Bone marrow (tissue), 2 donors: ENCODE measurements at places on chromosomes 3 and 15.

DNA sequence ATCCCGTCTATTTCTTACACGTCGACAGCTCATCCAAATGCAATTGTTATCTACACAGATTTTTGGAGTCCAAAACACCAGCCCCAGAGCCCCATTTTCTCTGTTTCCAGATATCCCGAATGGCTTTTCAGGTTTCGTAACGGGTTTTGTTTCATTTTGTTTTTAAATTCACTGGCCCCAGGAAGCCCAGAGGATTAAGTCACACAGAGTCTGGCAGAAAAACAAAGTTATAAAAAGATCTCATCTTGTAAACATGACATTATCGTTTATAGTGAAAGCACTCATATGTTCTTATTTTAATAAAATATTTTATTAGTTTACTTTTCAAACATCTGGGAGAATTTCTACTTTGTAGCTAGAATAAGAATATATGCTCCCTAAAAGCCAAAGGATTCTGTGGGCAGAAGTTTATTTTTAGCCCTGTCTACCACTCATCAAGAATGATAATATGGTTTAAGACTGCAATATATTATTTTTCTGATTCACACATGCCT, 149.3 kb upstream of the SLC2A2 start:
- no peak for DNase-seq

- no peak for DNase-seq
Observed at GRCh38 chr15:80876348-80876674, 97.1 kb downstream of the CEMIP start.

DNA sequence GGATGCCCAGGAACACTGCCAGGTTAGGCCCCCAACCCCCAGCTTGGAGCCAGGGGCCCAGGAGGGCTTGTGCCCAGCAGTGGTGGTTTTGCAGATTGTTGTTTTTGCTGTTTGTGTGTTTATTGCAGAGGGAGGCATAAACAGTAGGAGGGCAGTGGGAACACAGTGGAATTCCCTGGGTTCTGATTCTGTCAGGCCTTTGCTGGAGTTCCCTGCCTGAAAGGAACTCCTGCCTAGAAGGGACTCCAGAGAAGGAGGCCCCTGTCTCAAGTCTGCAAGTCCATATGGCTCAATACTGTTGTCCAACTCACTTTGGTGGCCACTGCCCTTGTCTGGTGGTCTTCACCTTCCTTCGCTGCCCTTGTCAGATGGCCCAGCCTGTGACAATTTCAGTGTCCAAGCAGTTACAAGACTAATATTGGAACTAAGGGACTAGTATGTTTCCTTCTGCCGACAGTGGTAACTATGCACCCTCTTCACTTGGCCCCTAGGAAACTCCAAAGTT, 47.4 kb upstream of the RAB6B start:
- DNase-seq: no peak

- no peak for DNase-seq
Observed at GRCh38 chr3:32872487-32873382, 54.9 kb downstream of the TRIM71 start.

DNA sequence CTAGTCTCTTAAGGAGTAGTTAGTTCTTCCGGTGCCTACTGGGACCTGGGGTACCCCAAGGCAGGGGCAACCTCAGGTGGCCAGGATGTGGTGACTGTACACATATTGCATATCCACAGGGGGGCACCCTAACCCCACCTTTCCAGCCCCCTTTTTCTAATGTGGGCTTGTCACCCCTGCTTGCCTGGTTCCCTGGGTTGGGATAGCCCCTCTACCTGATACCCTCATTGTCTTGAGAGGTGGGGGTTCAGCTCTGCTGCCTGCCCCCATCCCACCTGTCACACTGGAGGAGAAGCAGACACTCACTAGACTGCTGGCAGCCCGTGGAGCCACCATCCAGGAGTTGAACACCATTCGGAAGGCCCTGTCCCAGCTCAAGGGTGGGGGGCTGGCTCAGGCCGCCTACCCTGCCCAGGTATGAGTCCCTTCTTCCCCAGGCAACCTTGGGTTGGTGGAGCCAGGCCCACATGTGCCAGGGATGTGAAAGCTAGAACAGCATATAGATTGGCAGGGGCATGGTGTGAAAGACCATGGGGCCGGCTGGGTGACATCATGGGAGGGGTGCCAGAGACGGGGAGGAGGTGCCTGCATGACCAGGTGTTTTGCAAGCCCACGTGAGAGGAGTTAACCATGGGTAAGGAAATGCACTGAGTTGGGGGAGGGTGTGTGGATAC, 4.0 kb downstream of the GLYCTK start:
- peak; percentile 27 for DNase-seq

- no peak for DNase-seq
Observed at GRCh38 chr3:126865736-126866135, 117.2 kb upstream of the PLXNA1 start.

- no peak for DNase-seq
Observed at GRCh38 chr3:15040844-15041243, 24.3 kb downstream of the MRPS25 start.

GRCh38 chr3:189270248-189270832, 98.6 kb downstream of the TPRG1 start:
- DNase-seq: no peak

DNA sequence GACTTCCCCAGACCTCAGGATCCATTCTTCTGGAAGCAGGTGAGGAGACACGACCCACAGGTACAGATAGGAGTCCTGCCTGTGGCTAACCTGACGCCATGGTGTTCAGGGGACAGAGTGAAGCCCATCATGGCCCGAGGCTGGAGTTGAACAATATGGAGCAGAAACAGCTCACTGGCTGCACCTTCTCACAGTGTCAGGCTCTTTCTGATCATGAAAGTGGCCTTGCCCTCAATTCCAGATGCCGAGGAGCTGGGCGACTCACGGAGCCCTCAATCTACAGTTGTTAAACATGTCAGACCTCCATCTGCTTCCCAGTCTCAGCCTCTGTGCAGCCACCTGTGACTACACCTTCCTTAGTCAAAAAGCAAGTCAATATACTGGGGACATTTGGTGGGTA, 110.8 kb upstream of the SMAD3 start:
- DNase-seq: no peak

GRCh38 chr3:72036899-72037298, 252.0 kb upstream of the PROK2 start:
- DNase-seq: no peak

DNA sequence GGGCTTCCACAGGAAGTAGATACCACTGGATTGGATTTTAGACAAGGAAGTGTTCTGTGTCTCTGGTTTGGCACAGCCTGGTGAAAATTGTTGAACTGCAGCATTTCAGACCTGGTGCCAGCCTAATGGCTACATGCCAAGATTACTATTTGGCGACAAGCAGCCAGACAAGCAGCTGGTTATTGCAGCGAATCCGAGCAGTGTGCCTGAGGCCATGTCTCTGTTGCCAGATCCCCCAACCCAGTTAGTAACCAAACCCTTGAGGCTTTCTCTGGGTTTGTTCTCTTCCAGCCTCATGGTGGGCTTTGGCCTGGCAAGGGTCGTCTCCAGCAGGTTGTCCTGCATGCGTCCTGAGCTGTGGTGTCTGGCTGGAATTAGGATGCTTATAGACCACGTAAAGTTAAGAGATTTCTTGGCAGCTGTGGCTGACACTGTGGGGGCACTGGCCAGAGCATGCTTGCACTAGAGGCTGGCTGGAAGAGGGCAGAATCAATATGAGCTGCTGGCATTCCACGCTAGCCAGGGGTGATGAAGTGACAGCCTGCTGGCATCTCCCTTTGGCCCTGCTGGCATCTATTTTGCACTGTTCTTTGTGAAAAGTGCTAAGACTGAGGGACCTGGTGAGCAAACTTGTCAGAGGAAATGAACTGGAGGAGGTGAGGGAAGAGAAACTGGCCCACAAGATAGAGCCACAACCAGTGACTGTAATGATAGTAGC, 172.6 kb downstream of the RBMS3 start:
- DNase-seq: no peak

DNA sequence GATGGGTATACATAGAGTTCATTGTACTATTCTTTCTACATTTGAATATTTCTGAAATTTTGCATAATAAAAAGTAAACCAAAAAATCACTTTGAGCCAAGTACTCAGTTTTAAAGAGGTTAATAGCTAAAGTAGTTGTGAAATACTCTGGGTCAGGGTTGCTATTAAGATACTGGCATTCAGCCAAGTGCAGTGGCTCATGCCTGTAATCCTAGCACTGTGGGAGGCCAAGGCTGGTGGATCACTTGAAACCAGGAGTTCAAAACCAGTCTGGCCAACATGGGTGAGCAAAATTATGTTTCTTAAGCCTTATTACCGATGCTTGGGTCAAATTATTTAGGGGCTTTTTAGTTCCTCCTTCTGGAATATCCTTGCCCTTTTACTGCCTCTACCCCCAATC, 122.0 kb upstream of the MELTF start:
- DNase-seq: no peak

DNA sequence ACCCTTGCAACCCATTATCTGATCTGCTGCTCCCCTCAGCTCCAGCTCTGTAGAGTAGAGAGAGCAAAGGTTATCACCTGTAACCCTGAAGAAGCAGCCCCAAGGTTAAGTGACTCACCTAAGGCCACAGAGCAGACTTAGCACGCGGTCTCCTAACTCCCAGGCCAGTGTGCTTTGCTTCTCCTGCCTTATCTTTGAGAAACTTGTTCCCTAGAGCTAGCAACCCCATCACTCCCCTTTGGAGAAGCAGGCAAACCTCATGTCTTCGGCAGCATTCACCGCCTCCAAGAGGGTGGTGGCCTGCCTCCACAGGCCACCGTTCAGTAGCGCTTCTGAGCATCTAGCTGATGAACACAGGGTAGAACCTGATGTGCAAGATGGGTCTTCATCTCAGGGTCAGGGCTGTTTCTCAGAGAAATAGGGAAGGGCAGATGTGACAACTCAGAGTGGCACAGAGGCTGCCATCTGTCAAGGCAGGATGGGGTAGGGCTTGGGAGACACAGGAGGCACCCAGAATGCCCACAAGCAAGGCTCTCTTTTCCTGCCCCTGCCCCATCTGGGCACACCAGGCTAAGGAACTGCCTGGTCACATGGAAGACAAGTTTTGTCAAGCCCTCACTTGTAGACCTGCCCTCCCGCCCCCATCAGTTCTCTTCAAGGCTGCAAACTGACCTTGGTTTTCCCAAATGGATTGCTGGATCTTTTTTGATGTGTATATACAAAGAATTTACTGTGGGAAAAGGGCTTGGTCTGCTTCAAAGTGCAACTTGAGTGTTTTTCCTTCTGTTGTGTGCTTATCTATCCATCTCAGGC, 34.9 kb upstream of the CLK3 start:
- no peak for DNase-seq

- DNase-seq: no peak
Observed at GRCh38 chr3:13587442-13587841, 38.5 kb downstream of the FBLN2 start.

DNA sequence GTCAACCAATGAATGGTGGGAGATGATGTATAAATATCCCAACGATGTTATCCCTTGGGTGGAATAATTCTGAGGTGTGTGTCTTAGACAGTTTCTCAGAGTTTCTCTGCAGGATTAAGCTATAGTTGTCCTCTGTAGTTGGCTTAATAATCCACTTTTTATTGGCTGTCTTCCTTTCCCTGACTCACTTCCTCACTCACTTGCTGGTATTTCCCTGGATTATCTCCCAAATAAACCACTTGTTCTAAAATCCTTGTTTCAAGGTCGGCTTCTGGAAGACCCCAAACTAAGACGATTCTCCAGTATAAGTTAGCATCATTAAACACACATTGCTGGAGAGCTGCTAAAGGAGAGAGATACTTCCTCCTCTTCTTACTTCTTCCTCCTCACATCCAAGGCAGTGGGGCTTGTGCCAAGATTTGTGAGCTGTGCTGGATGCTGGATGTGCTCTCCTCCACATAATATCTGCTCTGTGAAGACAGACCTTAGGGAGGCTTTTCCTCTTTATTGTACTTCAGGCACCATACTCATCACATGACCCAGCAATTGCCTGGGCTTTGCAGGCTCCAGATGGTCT, 22.5 kb upstream of the ROPN1 start:
- DNase-seq: no peak

DNA sequence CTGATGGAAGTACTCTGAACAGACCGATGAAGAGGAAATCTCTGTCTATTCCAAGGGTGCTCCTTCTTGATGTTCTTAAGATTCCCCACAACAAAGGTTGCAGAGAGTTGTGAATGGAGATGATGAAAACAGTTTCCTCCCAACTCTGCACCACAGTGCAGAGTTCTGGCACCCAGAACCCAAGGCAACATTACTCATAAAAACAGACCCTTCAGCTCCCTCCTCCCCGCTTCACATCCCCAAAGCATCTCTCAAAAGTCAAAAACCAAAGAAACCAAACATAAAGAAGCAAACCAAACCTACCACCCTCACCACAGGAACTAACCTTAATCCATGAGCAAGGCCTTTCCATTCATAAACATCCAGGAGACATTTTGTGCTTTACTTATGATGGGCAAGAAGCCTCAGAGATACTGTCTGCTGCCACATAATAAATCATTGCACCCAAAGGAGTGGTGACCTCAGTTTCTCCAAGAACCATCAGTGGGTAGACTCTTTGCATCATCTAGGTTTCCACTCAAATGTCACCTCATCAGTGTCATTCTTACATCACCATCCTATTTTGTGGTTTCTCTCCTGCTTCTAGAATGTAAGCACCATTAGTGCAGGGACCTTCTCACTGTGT, 13.2 kb downstream of the PCOLCE2 start:
- no peak for DNase-seq

- no peak for DNase-seq
Observed at GRCh38 chr3:152255290-152255689, 13.4 kb upstream of the MBNL1 start.

GRCh38 chr15:53197426-53197839, 407.3 kb upstream of the ONECUT1 start:
- peak; percentile 61 for DNase-seq

DNA sequence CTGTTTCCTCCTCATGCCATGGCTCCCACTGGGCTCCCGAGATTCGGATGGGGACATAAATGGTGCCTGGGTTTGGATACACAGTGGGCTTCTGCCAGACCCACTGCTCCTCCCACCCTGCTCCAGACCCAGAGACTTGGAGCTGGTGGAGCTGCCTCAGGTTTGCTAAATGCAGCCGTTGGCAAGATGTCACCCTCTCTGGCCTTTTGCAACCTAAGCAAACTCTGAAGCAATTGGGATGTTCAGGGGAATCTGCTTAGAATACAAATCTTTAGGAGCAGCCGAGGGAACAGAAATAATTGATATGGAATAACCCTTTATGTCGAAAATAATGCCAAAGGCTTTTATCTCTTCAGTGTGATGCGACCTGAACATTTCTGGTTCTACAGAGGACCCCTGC, 33.4 kb downstream of the PRICKLE2 start:
- no peak for DNase-seq

GRCh38 chr15:49379996-49380395, 43.0 kb upstream of the FGF7 start:
- DNase-seq: no peak

DNA sequence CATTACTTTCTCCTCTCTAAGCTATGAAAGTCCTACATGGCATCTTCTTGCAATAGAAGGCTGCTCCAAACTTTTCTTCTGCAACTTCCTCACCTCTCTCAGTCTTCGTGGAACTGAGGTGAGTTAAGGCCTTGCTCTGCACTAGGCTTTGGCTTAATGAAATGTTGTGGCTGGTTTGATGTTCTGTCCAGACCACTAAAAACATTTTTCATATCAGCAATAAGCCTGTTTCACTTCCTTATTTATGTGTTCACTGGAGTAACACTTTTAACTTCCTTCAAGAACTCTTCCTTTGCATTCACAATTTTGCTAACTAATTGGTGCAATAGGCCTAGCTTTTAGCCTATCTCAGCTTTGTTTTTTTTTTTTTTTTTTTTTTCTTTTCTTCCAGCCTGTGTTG, 335.3 kb upstream of the NECTIN3 start:
- no peak for DNase-seq
